ENCODE measurements at places on chromosomes 6 and 20. TPM values are rescaled to one million over a fixed set of nuclear protein-coding genes. Genes with fewer than 3 reads are reported as not detected.

The DDRGK1 gene
- total RNA-seq, result 81.4 TPM

The ZFP64 gene
- total RNA-seq, result 27.6 TPM

The MACROD2 gene
- 1.4 TPM for total RNA-seq

The CDC40 gene
- 20.3 TPM for total RNA-seq

The CLDN20 gene
- total RNA-seq, result not detected

The C20orf96 gene
- 3.4 TPM for total RNA-seq

The HLA-DPA1 gene
- total RNA-seq, result not detected

The PGC gene
- total RNA-seq, result not detected

The MUC21 gene
- not detected for total RNA-seq

The ANKRD6 gene
- total RNA-seq, result 1.5 TPM

The FAM83B gene
- not detected for total RNA-seq

The SLC22A7 gene
- not detected for total RNA-seq

The SLC24A3 gene
- total RNA-seq, result not detected

The ALDH5A1 gene
- 4.6 TPM for total RNA-seq

The FAM83D gene
- total RNA-seq, result 28.6 TPM

The RIPPLY2 gene
- total RNA-seq, result not detected

The CFB gene
- total RNA-seq, result not detected
